ENCODE measurements at places on chromosomes 11 and 22. TPM values are rescaled to one million over a fixed set of nuclear protein-coding genes. Genes with fewer than 3 reads are reported as not detected.

DNA sequence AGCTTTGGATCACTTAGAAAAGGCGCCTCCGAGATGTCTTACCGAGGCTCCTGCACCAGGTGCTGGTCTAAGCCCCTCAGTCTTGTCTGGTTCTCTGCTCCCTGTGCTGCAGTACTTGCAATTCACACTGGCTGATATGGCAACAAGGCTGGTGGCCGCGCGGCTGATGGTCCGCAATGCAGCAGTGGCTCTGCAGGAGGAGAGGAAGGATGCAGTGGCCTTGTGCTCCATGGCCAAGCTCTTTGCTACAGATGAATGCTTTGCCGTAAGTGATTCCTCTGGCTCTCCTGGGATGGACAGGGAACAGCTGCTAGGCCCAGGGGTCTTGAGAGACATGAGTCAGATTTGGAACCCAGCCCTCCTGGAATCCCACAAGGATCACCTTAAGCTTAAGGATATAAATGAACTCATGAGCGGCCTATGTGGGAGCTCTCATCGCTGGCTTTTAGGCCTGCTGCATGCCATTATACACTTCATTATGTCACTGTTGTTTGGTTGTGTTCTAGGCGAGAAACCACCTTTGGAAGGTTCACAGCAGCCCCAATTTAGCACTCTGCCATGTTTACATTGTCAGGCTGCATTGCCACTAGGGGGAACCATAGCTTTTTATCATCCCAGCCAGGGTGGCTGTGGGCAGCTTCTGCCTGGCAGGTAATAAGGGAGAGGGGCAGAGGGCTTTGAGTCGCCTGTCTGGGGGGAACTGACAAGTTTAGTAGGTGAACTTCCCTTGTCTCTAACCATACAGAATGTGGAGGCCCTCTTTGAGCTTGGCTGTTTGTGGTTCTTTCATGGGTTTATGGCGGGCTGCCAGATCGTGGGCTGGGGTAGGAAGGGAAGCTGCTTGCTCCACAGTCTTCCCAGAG, 8.5 kb downstream of the ACAD8 start:
- H3K4me3 ChIP-seq: no peak overlapping the region
- peaks cover 11% of the 10 kb centered on the region for H3K4me1 ChIP-seq
- H3K36me3 ChIP-seq: peaks cover 12% of the 10 kb centered on the region
- H3K27ac ChIP-seq: no peak overlapping the region
- peak; percentile 49 for DNase-seq

DNA sequence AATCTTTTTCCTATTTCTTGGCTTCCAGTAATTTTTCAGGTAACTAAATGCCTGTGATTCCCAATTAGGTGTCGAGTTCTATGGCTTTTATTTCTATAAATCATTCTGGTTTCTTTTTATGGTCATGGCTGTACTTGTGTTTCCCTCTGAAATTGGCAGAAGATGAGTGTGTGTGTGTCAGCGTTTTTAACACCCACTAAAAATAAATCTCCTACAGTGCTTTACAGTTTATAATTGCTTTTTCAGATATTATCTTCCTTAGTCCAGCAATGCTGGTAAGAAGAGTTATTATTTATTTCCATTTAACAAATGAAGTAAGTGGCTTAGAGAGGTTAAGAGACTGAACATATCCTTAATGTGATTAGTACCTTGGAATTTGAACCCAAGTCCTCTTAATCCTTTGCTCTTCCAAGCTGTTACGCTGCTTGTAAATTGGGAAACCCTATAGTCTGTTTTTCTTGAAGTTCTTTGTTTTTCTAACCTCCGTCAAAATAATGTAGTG, 125.2 kb downstream of the TEAD1 start:
- no peak for DNase-seq
- H3K4me3 ChIP-seq: no peak overlapping the region
- H3K36me3 ChIP-seq: no peaks in the 10 kb centered on the region

- H3K36me3 ChIP-seq: no peaks in the 10 kb centered on the region
- no peaks in the 10 kb centered on the region for H3K27me3 ChIP-seq
- DNase-seq: no peak
- H3K27ac ChIP-seq: no peak overlapping the region
- peaks cover 4% of the 10 kb centered on the region for H3K4me1 ChIP-seq
Observed at GRCh38 chr11:61626580-61627380, 45.9 kb upstream of the SYT7 start.

DNA sequence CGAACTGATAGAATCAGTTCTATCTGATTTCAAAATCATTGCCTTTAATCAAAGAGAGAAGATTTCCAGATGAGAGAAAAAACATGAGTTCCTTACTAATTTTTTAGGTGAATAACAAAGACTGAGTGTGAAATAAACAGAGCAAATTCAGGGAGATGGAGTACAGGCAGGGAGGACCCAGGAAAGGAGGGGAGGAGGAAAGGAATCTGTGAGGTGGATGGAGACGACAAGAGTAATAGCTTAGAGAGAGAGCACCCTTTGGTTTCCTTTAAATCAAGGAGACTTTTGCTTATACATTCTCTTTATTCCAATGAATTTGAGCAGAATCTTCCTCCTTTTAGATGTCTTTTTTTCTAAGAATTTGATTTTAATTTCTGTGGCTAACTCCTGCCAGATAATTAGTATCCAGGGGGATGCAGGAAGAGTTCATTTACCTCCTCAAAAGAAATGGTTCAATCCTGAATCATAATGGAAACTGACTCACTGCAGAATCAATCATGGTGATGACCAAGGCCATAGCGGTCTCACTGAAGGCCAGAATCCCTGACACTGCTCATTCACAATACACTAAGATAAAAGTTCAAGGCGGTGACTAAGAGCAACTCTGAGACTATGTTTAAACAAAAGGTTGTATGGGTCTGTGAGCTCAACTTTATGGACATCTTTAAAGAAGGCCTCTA, 234.0 kb upstream of the ZC3H12C start:
- H3K27me3 ChIP-seq: no peaks in the 10 kb centered on the region
- H3K4me3 ChIP-seq: no peak overlapping the region
- peak overlapping the region; percentile 48 for H3K27ac ChIP-seq
- H3K4me1 ChIP-seq: peaks cover 23% of the 10 kb centered on the region

NLRP14 gene
- total RNA-seq: not detected
